ENCODE measurements at places on chromosomes 2 and 18.

DNA sequence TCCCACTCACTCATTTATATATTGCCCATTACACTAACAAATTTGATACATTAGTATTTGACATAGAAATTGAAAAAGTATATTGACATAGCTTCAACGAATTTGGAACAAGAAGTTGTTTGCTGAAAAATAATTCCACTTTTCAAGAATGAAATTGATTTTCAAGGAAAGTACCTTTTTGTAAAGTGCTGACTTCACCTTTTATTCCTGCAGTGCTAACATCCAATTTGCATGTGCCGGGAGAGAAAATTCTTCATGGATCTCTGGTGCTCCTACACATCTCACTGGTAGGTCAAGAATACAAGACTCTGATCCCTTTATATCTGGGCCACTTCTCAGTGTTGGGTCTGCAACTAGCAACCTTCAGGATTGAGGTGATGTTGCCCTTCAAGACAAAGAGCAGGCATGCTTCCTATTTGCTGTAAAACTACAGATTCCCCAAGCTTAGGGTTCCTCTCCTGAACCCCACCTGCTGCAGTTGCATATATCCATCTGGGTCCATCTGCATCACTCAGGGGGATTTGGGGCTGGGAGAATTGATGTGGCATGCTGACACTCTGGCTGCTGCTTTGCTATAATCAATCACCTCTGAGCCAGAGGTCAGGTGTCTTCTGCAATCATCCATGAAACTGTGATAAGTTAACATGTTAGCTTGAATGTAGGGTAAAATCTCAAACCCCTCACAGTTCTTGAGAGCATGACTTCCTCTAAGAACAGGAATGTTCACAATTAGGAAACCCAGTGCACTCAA is 108.4 kb upstream of the TTN start:
- no peak for DNase-seq

DNA sequence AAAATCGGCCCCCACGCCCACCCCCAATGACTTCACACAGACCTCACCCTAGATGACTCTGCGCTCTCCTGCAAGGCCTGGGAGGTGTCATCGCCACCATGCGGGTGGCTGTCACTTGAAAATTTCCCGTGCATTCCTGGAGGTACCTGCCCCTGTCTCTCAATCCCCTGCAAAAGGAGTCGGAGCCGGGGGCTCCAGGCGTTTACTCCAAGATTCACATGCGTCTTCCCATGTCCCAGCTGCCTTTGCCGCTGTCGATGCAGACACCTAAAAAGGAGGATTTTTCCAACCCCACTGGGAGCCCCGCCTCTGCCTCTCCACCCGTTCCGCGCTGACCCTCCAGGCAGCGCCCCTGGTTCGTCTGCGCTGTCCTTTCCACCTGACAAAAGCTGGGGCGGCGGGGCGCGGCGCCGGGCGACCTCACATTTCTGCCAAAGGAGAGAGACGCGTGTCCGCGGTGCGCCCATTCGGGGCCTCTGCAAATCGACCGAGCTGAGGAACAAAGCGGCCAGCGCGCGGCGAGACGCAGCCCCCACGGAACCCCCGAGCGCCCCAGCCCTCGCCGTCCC is 667 bp downstream of the REEP1 start:
- DNase-seq = no peak

DNA sequence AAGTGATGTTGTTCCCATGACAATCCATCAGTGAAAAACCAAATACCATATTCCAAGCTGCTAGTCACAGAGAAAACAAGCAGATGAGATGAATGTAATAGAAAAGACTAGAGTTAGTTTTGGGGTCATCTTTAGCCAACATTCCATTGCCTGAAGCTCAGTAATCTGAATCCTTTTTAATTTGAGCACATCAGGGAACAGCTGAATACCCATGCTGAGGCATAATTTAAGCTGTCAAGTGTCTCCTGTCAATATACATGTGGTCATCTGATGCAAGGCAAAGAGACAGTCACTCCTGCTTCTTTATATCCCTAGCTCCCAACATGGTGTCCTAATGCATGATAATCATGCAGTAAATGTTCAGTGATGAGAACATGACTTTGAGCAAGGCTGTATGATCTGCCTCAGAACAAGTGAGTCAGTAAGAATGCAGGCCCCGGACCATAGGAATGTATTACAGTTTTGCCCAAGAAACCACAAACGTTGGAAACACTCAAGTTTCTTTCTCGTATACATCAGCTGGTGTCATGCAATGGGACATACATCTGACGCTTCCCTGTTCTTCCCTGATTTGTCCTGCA is 48.0 kb downstream of the CDK15 start:
- no peak for DNase-seq

GRCh38 chr2:246489-247144 is 17.2 kb downstream of the SH3YL1 start:
- DNase-seq = no peak

GRCh38 chr2:206274434-206275311 is at the start of gene ZDBF2:
Gene ZDBF2, plus strand, starts transcription at chr2:206274663. Its CDS starts 7,187 bp downstream, at chr2:206281850.
- peak; percentile 45 for DNase-seq

DNA sequence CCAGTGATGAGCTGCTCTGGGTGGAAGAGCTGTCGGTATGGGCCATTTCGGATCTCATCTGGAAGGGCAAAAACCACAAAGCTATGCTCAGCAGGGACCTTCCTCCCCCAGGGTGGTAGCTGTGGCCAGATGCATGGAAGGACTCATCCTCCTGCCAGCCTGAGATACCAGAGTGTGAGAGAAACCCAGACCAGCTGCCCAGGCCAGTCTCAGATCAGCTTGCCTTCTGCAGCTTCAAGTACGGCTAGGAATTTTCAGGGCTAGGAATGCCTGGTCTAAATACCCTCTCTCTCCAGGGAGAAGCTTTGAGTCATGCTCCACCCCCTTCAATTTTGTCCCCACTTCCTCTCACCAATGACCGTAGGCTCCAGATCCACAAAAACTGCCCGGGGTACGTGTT is 1.4 kb upstream of the TUBA4B start:
- DNase-seq = no peak

- DNase-seq = no peak
Observed at GRCh38 chr2:69567157-69567908, 76.2 kb downstream of the AAK1 start.

GRCh38 chr2:101396316-101396717 is 9.0 kb upstream of the CREG2 start:
- no peak for DNase-seq

DNA sequence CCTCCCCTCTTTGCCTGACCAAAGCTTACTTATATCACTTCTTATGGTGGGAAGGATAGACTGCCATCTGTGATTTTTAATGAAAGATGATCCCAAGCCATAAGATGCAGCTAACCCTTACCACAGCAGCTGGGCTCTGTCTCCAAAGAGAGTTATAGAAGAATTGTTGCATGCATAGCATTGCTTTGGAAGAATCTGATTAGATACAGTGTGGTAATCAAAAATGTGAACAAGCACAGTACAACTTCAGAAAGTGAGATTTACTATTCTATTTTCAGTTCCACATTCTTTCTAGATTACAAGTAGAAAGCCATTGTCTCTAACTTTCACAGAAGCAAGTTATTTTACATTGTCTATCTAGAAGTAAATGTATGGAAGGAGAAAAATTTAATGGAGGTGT is 129.0 kb upstream of the ACVR2A start:
- DNase-seq = no peak

GRCh38 chr2:220966636-220967035 is 605.5 kb downstream of the EPHA4 start:
- no peak for DNase-seq

DNA sequence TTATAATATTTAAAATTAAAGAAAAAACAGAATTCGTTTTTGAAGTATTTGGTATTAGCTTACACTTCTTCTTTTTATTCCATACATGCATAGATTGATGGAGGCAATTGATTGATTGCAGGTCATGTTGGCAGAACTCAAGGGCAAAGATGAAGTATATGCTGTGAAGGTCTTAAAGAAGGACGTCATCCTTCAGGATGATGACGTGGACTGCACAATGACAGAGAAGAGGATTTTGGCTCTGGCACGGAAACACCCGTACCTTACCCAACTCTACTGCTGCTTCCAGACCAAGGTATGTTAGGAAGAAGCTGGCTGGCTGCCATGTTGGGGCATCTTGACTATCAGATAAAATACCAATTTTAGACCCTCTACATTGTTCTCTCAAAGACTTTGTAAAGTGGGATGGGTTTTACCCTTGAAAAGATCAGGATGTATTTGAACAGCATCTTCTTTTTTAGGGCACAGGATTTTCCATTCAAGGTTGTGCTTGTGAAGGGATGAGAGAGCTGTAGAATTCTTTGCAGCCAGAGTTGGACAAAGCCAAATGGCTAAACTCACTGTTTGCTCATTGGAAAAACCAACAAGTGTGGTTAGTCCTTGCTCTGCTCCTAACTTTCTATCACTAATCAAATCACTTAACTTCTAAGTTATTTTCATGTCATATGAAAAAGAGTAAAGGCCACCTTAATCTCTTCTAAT is 286.8 kb upstream of the EPAS1 start:
- DNase-seq = no peak

DNA sequence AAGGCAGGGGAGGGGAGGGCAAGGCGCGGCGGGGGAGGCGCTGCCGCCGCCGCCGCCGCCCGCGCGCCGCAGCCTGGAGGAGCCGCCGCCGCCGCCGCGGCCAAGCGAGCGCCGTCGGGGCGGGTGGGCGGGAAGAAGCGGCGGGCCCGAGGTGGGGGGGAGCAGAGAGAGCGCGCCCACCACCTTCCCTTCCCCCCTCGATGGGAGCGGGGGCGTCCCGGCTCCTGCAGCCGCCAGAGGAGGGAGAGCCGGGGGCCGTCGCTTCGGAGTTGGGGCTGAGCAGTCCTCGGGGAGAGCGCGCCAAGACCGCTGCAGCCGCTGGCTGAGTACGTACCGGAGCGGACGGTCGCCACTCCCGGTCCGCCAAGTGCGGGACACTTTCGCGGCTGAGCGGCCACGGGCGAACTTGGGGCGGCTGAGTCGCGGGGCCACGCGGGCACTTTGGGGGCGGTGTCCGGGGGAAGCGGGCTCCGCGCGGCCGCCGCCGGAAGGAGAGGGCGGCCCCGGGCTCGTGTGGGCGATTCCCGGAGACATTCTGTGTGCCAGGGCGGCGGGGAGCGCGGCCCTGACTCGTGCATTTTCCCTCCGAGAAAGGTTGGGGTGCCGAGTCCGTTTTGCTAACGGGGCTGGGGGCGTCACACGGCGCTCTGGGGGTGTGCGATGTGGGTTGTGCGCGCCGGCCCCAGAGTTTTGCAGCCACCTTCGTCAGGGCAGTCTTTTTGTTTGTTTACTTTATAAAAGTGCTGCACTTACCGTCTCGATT is at the start of gene NAB1:
NAB1 (plus strand) TSS at position 49 of the 763 bp plus-strand sequence. CDS start 10,094 bp downstream, outside the sequence.
- peak; percentile 54 for DNase-seq

- DNase-seq = no peak
Observed at GRCh38 chr2:55109219-55109891, 59.1 kb upstream of the RTN4 start.

Measured in stimulated activated CD4-positive, alpha-beta T cell treated with anti-CD3 and anti-CD28 coated beads, TNF-alpha, amount 100 ng/mL, for 24 hours (primary cell).